ENCODE measurements at places on chromosomes 2 and 18.

DNA sequence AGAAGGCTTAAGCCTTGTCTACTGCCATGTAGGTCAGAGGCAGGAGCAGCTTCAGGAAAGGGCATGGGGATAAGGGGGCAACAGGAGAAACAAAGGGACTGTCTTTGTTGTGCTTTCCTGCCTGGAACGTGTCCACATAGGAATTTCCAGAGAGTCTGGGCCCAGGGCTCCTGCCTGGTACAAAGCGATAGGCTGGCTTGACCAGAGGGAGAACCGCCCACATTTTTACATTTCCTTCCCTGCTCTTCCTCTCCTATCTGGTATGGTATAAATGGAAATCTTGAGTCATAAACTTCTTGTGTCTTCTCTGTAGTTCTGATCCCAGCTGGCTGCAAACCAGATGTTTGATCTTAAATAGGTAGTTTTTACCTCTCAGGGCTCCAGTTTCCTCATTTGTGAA lies 414.8 kb downstream of the HRH4 start:
- DNase-seq, result no peak

GRCh38 chr2:143392358-143392757 lies 263.1 kb downstream of the ARHGAP15 start:
- DNase-seq, result no peak

GRCh38 chr2:218079943-218080913 lies 11.2 kb downstream of the RUFY4 start:
- DNase-seq, result no peak

GRCh38 chr2:177281400-177282180 lies 17.1 kb upstream of the NFE2L2 start:
- no peak for DNase-seq

GRCh38 chr2:102155703-102156515 lies 13.4 kb downstream of the IL1R1 start:
- DNase-seq, result peak; percentile 91

DNA sequence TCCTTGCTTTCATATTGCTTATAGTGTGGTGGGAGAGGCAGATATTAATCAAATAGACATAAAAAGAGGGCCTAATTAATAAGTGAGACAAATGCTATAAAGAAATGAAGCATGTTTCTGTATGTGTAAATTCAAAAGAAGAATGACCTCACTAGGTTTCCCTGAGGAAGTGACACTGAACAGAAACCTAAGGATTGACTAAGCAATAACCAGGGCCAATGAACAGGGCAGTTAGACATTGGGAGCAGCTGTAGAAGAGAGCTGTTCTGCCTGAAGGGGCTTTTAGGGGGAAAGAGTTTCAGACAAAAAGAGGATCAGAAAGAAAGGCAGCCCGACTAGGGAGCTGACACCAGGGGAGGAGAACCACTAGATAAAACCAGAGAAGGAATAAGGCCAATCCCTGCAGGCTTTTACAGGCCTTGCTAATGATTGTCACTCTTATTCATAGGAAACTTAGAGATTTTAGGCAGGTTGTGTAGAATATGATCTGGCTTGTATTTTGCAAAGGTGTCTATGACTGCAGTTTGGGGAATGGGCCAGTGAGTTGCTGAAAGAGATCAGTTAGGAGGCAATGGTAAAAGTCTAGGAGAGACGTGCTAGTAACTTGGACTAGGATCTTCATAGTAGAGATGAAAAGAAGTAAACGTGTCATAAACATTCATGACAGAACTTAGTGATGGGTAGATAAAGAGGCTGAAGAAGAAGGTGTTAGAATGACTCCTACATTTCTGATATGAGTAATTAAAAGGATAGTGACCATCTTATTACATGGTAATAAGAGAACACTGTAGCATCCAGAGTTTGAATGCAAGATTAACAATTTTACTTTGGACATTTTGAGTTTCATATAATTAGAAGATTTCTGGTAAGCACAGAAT lies 26.8 kb upstream of the NABP1 start:
- DNase-seq, result no peak

GRCh38 chr2:85795331-85796045 lies 41.7 kb downstream of the ATOH8 start:
- DNase-seq, result no peak

DNA sequence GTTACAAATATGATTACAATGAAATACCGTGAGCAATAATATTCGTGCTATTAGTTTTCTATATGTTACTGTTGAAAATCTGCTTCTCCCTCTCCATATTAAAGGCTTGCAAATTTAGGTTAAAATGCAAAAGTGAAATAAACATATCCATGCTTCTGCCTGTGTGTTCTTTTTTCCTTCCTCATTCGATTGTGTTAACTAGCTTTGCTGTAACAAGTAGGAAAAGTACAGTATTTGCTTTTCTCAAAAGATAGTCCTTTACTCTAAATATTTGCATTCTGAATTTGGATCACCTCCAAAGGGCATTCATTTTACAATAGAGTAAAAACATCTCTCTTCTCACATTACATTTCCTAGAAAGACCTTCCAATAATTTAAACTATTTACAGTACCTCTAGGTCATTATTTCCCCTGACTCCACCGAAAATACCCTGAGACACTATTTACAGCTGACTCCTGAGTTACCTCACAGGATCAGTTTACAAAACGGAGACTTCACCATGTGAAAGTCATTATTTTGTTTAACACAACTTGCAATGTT lies 835.0 kb upstream of the FANCL start:
- no peak for DNase-seq

DNA sequence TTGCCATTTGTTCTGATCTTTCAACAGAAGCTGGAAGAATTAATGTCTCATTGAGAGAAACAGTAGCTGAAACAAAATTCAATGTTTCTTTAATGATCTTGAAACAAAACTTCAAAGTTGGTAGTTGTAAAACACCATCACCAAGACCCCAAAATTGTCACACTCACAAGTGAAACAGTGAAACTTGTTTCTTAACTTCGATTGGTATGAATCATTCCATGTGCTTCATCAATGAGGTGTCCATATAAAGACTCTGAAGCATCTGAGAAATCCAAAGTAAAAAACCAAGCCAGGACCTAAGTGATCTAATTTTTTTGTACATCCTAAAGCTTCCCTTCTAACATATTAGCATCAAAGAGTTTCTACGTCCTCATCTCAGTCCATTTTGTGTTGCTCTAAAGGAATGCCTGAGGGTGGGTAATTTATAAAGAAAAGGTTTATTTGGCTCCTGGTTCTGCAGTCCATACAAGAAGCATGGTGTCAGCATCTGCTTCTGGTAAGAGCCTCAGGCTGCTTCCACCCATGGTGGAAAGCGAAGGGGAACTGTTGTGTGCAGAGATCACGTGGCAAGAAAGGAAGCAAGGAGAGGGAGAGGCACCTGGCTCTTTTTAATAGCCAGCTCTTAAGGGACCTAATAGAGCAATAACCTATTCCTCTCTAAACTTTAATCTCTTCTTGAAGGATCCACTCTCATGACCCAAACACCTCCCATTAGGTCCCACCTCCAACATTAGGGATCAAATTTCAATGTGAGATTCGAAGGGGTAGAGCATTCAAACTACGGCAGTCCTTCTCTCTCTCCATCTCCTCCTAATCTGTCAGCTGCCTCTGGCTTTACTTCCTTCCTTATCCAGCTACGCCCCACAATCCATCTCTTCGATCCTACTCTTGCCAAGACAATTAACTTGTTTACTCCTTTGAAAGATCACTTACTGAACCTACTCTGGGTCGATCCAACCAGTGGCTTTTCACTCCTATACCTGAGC lies 20.7 kb upstream of the TLK1 start:
- DNase-seq, result no peak

- DNase-seq, result no peak
These were observed 422.2 kb upstream of the FSIP2 start for GRCh38 chr2:185316383-185316782.

DNA sequence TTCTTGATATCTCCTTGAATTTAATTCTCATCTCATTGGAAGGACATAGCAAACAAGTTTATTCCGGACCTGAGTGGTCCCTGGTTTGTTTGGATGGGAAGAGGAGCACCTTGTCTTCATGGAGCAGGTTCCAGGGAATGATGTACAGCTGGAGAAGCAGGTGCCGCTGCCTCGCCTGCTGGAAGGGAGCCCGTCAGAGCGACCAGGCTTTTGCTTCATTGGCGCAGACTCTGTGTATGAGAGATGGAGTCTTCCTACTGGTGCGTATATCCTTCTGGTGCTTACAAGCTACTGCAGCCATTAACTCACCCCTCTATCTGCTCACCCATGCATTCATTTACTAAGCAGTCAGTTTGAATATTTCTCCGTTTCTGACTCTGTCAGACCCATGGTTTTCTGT lies 11.6 kb upstream of the ALLC start:
- DNase-seq, result no peak

DNA sequence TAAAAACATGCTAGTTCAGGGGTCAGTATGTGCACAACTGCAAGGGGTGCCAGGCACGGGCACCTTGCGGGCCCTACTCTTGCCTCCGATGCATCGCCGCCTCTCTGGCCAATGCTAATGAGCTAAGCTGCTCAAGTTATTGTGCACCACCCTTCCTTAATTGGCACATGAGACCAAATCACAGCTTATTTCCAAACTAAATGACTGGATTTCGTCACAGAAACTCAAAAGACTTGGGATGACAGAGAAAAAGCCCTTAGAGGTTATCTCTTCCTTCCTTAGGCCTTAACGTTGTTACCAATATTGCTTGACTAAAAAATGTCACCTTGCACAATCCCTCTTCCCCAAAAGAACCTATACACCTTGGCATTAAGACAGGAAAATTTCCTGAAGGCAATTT lies 7.7 kb downstream of the RNF149 start:
- no peak for DNase-seq

DNA sequence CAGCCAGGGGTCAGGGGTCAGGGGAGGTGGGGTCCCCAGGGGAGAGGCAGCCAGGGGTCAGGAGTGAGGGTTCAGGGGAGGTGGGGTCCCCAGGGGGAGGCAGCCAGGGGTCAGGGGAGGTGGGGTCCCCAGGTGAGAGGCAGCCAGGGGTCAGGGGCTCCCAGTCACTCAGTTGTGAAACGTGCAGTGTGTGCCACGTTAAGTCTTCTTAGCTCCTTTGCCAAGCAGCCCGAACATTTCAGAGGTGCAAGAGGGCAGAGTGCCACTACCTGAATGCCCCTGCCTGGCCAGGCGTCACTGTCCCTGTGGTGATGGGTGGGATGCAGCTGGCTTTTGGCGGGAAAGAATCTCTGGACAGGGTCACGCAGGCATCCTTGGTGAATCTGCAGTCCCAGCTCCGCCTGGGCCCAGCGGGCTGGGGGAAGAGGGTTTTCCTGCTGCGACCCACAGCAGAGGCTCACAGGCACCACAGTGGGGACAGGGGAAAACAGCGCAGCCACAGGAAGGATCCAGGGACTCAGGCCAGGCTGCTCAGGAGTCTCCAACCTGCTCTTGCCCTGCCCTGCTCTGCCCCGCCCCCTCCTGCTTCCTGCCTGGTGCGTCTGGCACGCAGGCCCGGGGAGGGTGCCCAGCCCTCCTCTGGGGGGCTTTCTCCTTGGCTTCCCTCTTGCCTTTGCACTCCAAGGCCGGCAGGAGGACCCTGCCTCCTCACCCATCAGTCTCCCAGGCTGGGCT lies 188.3 kb downstream of the TWIST2 start:
- no peak for DNase-seq

GRCh38 chr18:46917803-46918600 lies 600 bp downstream of the KATNAL2 start:
- DNase-seq, result peak; percentile 54

GRCh38 chr2:195408196-195408595 lies 248.8 kb upstream of the SLC39A10 start:
- no peak for DNase-seq

- DNase-seq, result no peak
These were observed 76.9 kb upstream of the ASB18 start for GRCh38 chr2:236341067-236341466.

Data from iris pigment epithelial cell (primary cell).